HS-5 (cell line): ENCODE measurements at places on chromosomes 3 and 15.

DNA sequence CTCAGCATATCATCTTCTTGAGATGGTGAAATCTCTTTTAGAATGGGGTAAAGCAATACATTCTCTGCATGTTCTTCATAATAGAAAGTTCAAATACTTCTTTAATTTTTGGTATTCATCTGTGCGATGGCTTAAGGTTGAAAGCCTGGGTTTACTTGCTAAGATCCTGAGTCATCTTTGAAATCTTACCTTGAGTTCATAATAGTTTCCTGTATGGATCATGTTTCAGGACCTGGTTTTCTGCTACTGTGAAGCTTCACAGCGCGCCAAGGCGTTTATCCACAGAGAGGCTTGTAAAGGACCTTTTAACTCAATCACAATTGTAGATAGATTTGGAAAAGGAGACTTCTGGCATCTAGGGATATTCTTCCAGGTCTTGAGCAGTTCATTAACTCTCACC, 39.0 kb downstream of the MED12L start:
- no peak for DNase-seq

DNA sequence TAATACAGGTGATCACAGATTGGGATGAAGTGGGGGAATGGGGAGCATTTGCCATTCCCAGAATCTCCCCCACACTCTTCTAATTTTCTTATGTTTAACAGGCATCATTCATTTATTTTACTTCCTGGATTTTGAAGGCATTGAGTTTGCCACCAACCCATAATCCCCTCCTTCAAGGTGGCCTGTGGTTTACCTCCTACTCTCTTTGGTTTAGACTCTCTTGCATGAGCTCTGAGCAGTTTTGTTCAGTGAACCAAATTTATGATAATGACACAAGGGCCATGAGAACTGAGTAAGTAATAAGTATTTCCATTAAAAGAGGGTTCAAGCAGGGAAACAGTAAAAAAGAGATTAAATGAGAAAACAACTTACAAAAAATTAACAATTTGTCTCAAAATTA, 703.1 kb upstream of the CFAP20DC start:
- DNase-seq = no peak

- no peak for DNase-seq
Observed at GRCh38 chr3:121750087-121750415, 510 bp upstream of the GOLGB1 start.

DNA sequence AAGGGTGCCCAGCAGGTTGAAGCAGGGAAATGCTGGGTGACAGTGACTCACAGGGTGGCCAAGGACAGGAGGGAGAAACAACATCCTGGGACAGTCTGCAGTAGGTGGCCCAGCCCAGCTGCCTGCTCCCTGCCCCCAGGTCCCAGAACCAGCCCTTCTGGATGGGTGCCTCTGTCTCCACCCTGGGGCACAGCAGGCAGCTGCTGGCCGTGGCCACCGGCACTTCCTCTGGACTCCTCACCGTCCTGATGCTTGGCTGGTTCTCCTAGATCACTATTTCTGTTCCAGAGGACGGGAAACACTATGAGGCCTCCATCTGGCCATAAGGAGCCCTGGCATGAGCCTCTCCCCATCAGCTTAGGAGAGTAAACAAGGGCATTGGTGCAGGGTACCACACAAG, 258.9 kb downstream of the XXYLT1 start:
- DNase-seq = no peak

- peak; percentile 83 for DNase-seq
Observed at GRCh38 chr15:70271422-70272088, 173.8 kb upstream of the TLE3 start.

- no peak for DNase-seq
Observed at GRCh38 chr3:82587174-82587573, 825.7 kb upstream of the GBE1 start.

DNA sequence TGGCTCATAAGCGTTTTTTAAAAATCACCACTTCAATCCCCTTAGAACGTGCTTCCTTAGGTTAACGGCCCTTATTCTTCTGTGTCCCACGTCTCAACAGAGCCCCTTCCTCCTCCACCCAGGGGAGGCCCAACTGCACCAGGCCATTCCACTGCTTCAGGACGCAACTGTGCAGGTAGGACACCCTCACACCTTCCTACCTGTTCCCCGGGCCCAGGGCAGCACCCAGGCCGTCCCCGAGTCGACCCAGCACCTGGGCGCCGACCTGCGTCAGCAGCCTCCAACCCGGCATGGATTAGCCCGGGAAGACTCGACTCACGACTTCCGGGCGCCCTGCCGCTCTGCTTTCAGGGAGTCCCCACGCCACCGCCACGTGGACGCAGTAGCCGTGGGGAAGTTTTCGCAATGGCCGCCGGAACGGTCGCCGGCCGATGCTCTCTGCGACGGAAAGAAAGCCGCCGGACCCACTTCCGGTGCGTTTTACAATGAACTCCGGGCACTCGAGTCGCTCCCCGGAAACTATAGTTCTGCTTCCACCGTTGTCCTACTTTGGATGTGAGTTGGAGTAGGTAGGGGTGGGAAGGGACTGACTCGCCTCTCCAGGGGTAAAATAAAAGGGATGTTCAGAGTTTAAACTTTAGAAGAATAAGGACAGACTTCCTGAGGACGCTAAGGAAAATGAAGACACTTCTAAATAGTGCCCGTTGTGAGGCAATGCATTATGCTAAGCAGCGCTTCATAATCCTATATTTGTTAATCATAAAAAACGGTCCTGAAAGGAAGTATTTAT, at the start of gene MRPL3:
Gene MRPL3 (minus strand): TSS at position 442 of the 790 bp plus-strand sequence. CDS start 150 bp downstream, at position 292.
- peak; percentile 63 for DNase-seq

DNA sequence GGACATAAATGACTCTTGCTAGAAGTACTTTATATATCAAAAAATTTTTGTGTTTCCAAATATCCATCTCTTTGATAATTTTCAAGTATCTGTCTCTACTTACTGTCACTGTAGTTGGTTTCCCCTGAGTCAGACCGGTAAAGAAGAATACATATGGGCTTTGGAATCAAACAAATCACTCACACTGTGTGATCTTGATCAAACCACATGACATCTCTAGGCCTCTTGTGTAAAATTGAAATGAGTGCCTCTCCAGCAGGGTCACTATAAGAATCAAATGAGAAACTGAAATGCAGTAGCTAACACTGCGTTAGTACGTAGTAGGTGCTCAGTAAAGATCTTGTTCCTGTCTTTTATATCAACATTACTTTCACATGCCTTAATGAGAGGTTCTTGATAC, 314.6 kb upstream of the STT3B start:
- no peak for DNase-seq

- DNase-seq = no peak
Observed at GRCh38 chr3:114418107-114418506, 124.3 kb downstream of the TIGIT start.

DNA sequence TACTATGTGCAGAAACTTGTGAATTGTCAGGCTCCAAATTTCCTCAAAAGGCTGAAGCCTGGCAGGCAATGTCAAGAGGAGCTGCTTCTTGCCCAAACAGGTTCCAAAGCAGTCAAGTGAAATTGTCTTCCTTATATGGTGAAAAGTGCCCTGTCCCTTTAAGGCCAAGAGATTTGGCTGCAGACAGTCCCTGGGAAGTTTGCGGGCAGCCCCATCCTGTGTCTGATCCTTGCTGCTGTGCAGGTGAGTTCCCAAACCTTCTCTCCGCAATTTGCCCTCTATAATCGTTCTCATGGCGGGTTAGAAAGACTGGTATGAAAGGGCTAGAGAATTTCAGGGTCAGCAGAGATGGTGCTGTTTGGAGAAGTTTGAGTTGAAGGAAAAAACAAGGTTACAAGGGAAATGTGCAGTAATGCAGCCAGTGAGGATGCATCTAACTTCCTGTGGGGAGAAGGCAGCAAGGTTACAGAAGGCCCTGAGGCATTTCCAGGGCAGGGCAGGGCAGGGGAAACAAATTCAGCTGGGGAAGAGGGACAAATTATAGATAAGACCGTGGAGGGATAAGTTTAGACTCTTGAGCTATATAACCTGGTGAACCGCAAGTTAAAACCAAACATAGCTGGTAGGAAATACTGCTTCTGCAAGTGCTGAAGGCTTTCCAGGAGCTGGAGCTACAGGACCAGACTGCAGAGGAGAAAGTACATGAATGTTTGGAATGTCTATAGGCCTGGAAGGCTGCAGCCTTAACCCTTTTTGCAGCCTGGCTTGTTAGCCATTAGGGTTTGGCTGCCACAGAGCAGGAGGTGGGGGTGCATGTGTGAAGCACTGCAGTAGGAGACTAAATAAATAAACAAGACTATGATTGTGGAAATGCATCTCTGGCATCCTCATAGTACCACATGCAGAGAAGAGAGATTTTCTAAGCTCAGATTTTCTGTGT, 256.2 kb upstream of the IL12A start:
- peak; percentile 14 for DNase-seq

DNA sequence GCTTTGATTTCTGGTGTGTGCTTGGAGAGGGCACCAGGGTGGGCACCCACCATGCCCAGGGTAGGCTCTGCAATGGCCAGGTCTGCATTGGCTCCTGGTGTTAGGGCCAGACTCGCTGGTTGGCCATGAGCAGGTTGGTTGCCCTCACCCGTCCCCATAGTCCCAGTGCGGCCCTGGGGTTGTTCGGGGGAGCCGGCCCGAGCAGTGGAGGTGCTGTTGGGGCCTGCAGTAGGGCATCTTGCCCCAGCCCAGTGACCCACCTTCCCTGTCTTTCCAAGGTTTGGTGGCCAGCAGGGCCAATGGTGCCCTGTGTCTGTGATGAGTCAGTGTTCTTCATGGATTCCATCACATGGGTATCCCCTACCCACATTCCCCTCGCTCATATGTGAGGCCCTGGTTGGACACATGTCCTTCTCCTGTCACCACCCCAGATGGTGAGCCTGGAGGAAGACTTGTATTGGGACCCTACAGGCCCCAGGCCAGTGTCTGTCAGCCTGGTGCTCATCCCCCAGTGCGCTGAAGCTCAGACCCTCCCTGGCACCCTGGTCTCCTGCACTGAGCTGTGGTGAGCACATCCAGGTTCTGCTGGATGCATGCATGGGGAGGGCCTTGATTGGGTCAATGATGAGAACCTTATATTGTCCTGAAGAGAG, 190.1 kb downstream of the UBE3A start:
- no peak for DNase-seq

- no peak for DNase-seq
Observed at GRCh38 chr15:47674586-47675232, 42.6 kb upstream of the SEMA6D start.

DNA sequence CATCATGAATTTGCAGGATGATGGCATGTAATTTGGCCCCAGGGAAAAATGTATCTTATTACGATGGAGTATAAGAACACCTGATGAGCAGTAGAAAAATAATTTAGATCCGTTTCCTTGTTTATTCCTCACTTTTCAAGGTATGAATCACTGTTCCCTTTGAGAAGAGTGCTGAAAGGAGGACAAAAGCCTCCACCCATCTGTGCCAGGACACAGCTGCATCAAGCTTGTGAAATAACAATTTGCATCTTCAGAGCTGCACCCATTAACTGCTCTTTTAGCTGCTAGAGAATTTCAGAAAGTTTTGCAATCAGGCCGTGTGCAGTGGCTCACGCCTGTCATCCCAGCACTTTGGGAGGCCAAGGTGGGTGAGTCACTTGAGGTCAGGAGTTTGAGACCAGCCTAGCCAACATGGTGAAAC, 9.6 kb downstream of the CLDND1 start:
- DNase-seq = peak; percentile 60

GRCh38 chr3:185770109-185770508, 54.7 kb downstream of the IGF2BP2 start:
- DNase-seq = no peak

- no peak for DNase-seq
Observed at GRCh38 chr3:45210308-45211041, 15.6 kb downstream of the TMEM158 start.

DNA sequence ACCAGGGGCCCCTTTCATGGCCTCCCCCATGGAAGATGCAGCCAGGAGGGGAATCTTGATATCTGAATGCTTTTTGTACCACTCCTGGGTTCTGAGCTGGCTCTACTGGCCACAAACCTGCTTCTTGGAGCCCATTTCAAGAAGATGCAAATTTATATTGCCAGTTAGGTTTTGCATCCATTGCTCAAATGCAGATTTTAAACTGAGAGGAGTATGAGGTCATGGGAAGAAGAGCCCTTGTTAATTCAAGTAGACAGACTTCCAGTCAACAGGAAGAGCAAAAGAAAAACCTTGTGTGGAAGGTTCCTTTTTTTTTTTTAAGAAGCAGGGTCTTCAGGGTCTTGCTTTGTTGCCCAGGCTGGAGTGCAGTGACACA, 133.5 kb downstream of the PDZRN3 start:
- DNase-seq = no peak
